ENCODE measurements at places on chromosomes 5 and 9. TPM values are rescaled to one million over a fixed set of nuclear protein-coding genes. Genes with fewer than 3 reads are reported as not detected.

ICE1 gene
- 39.2 TPM for total RNA-seq

PGM5 gene
- 0.35 TPM for total RNA-seq

PKD2L2 gene
- total RNA-seq, result 0.41 TPM

SLC44A1 gene
- total RNA-seq, result 10.0 TPM

MRPS2 gene
- total RNA-seq, result 96.4 TPM

ZBTB26 gene
- 9.4 TPM for total RNA-seq

MRPL50 gene
- total RNA-seq, result 23.5 TPM

PTCH1 gene
- total RNA-seq, result 23.0 TPM

MYOZ3 gene
- 3.1 TPM for total RNA-seq

LRRC19 gene
- 1.7 TPM for total RNA-seq

NUTM2G gene
- 3.6 TPM for total RNA-seq

PDLIM4 gene
- total RNA-seq, result 68.2 TPM

GBGT1 gene
- total RNA-seq, result 0.21 TPM

CACNA1B gene
- 9.4 TPM for total RNA-seq

SLCO4C1 gene
- total RNA-seq, result 0.49 TPM

TTLL11 gene
- total RNA-seq, result 10.7 TPM

ARHGAP26 gene
- total RNA-seq, result 5.7 TPM

RALGPS1 gene
- 25.8 TPM for total RNA-seq

CER1 gene
- total RNA-seq, result 0.31 TPM

ARRDC1 gene
- 14.2 TPM for total RNA-seq

UHRF2 gene
- total RNA-seq, result 46.0 TPM

FXN gene
- total RNA-seq, result 8.7 TPM

KIF24 gene
- total RNA-seq, result 1.0 TPM

ENTPD8 gene
- 0.14 TPM for total RNA-seq

ZNF483 gene
- total RNA-seq, result 10.2 TPM

SECISBP2 gene
- 59.2 TPM for total RNA-seq

ORM2 gene
- not detected for total RNA-seq

PITX1 gene
- 0.36 TPM for total RNA-seq

C6 gene
- total RNA-seq, result not detected

ELOVL7 gene
- total RNA-seq, result 0.08 TPM
